ENCODE measurements at places on chromosomes 2 and 18. TPM values are rescaled to one million over a fixed set of nuclear protein-coding genes. Genes with fewer than 3 reads are reported as not detected.

DNA sequence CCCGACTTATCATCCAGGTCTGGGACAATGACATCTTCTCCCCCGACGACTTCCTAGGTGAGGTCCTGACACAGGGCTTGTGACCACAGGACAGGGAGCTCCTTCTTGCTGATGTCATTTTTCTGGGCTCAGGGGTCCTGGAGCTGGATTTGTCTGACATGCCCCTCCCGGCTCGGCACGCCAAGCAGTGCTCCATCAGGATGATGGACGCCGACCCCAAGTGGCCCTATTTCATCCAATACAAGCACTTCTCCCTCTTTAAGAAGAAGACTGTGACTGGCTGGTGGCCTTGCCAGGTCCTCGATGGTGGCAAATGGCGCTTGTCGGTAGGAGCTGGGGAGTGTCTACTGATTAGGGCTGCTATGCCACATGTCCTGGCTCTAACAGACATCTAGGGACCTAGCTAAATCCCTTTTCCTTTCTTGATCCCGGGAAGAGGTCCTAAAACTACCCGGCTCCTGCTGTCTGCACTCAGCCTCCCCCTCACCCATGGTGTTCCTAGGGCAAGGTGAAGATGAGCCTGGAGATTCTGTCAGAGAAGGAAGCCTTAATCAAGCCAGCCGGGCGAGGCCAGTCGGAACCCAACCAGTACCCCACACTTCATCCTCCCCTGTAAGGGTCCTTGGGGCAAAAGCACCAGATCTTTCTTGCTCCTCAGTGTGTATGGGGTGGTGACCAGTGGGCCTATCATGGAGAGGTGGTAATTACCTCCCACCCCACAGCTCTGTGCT lies 36.7 kb downstream of the LMAN2L start:
- H3K27me3 ChIP-seq, result no peaks in the 10 kb centered on the region
- no peaks in the 10 kb centered on the region for H3K4me1 ChIP-seq
- DNase-seq, result no peak
- no peak overlapping the region for H3K4me3 ChIP-seq
- peaks cover 21% of the 10 kb centered on the region for H3K36me3 ChIP-seq

Gene HYCC2
- total RNA-seq, result 42.8 TPM

Gene GALNT5
- total RNA-seq, result not detected

GRCh38 chr2:3626118-3626811 lies 31.4 kb downstream of the COLEC11 start:
- no peak for DNase-seq
- H3K36me3 ChIP-seq, result no peaks in the 10 kb centered on the region
- H3K27me3 ChIP-seq, result no peaks in the 10 kb centered on the region
- no peaks in the 10 kb centered on the region for H3K4me1 ChIP-seq
- no peak overlapping the region for H3K4me3 ChIP-seq
- H3K27ac ChIP-seq, result no peak overlapping the region

Gene KCNIP3
- total RNA-seq, result not detected

GRCh38 chr18:80188643-80189530 lies 58.4 kb downstream of the PARD6G start:
- no peak for DNase-seq
- no peaks in the 10 kb centered on the region for H3K4me1 ChIP-seq
- no peak overlapping the region for H3K27ac ChIP-seq

GRCh38 chr2:156622491-156622890 lies 186.3 kb downstream of the GPD2 start:
- no peaks in the 10 kb centered on the region for H3K4me1 ChIP-seq
- H3K4me3 ChIP-seq, result no peak overlapping the region
- no peaks in the 10 kb centered on the region for H3K36me3 ChIP-seq
- H3K27me3 ChIP-seq, result no peaks in the 10 kb centered on the region
- H3K27ac ChIP-seq, result no peak overlapping the region
- no peak for DNase-seq

Data from CD4-positive, CD25-positive, alpha-beta regulatory T cell (primary cell).